ENCODE measurements at places on chromosomes 5 and 9. TPM values are rescaled to one million over a fixed set of nuclear protein-coding genes. Genes with fewer than 3 reads are reported as not detected.

STPG3 gene
- not detected for total RNA-seq

SPATA31C1 gene
- total RNA-seq = not detected

SLC23A1 gene
- total RNA-seq = not detected

ALG2 gene
- 29.5 TPM for total RNA-seq

HSD17B3 gene
- total RNA-seq = 6.7 TPM

CCL27 gene
- total RNA-seq = not detected

TXNDC8 gene
- not detected for total RNA-seq

TERT gene
- not detected for total RNA-seq

ISOC1 gene
- total RNA-seq = 20.3 TPM

DNA sequence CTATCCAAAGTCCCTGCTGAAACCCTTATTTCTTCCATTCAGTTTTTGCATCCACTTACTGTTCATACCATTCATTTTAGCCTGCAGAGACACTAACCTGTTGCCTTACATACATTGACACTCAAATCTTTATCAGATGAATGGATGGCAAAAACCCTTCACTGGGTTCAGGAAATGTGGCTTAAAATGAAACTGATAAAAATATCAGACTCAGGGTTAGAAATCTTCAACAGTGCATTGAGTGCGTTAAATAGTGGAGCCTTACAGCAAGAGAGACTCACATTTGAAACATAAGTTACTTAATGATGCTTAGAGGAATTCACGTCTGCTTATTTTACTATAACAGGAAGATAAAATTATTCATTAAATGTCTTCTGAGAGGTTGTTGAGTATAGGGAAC, 28.0 kb upstream of the BNC2 start:
- DNase-seq = no peak

DNA sequence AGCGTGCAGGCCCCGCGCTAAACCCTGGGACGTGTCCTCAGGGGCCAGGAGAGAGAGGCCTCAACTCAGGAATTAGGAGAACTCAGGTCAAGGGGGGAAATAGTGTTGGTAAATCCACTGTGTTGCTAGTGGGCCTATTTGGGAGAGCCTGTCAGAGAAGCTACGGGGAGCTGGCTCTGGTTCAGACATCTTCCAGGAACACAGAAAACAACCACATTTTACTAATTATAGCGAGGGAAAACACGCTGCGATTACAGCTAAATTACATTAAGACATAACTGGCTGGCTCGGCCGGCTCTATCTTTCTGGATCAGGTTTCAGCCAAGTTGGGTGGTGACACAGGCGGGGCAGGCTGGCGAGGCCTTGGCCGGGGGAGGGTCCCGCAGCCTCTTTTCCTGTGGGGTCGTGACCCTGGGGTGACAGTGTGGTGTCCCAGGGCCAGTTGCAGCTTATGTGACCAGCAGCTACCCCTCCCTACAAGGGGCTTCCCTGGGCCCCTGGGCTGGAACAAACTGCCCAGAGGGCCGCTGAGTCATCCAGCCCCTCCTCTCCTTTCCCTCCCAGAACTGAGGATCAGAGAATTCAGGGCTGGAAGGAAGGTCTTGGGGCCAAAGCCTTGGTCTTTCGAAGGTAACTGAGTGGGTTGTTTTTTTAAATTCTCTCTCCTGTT, 75.1 kb downstream of the FGF18 start:
- peak; percentile 43 for DNase-seq

- no peak for DNase-seq
These were observed 92.8 kb downstream of the SNX18 start for GRCh38 chr5:54610197-54610944.

- DNase-seq = peak; percentile 5
These were observed 709 bp downstream of the WHRN start for GRCh38 chr9:114504341-114505186.

- DNase-seq = no peak
These were observed 219.7 kb downstream of the ZSWIM6 start for GRCh38 chr5:61551637-61552313.

- no peak for DNase-seq
These were observed 70.0 kb downstream of the AMBP start for GRCh38 chr9:114007991-114008666.

DNA sequence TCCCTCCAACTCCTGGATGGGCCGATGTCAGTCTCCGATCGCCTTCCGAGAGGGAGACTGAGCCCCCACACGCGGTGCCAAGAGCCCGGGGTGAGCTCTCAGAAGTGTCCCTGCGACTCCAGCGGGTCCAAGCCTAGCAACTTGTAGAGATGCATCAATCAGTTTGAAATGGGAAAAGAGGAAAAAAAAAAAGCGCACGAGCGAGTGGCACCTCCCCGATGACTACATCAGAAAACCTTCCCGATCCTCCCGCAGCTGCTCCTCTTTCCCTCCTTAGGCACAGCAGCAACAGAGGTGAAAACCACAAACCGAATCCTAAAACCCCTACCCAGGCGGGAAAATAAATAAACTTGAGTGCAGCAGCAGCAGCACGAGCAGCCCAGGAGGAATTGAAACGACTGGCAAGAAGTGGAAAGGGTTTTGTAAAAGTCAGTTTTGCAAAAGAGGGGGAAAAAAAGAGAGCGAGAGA, 1.0 kb upstream of the EFNA5 start:
- DNase-seq = no peak

GRCh38 chr5:124538931-124539330, 207.5 kb downstream of the ZNF608 start:
- DNase-seq = no peak

DNA sequence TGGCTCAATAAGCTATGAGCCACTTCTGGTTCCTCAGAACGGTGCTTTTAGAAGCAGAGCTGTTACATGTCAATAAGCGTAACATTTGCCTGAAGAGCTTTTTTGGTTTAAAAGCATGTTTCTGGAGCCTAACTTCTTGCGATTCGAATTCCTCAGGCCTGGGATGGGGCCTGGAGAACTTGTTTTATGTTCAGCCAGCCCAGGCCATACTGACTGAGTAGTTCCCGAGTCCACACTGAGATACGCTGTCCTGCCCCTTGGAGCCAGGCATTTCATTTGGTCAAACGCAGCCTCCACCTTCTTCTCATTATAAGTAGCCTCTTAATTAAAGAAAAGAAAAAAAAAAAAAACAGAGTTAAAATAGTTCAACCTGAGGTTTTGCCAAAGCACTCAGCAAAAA, 260.6 kb upstream of the ANKRD55 start:
- no peak for DNase-seq

GRCh38 chr5:68436686-68437520, 221.3 kb downstream of the PIK3R1 start:
- no peak for DNase-seq

DNA sequence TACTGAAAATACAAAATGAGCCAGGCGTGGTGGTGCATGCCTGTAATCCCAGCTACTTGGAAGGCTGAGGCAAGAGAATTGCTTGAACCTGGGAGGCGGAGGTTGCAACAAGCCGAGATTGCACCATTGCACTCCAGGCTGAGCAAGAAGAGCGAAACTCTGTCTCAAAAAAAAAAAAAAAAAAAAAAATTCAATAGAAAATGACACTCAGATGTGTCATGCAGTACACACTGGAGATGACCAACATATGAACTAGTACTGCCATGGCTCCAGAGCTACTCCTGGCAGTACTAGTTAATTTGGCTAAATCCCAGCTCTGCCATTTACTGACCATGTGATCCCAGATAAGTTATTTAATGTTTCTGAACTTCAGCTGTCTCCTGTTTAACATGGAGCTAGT, 7.3 kb downstream of the ATOX1 start:
- DNase-seq = no peak

GRCh38 chr5:69010476-69010875, 83.3 kb upstream of the SLC30A5 start:
- DNase-seq = no peak

GRCh38 chr9:121771851-121772599, 120.6 kb downstream of the DAB2IP start:
- no peak for DNase-seq

DNA sequence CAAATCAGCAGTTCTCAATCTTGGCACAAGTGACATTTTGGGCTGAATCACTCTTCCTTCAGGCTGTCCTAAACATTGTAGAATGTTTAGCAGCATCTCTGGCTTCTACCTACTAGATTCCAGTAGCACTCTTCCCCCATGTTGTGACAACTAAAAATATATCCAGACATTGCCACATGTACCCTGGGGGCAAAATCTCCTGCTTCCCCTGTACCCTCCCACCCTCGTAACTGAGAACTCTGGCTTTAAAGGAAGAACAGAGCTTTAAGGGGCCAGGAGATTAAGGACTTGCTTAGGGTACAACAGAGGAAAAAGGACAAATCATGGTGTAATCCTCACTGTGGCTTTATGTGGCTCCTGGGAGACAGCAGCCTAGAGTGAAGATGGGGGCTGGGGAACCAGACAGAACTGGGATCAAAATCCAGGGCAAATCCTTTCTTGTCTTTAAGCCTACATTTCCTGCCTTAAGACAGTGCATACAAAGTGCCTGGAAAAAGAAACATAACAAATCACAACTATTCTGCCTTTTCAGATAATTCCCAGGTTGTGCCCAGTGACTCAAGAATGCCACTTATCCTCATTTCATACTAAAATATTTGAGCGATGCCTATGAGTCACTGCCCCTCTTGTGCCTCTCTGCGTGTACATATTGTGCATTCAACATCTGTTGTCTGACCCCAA, 109.3 kb downstream of the DAPK1 start:
- DNase-seq = no peak

DNA sequence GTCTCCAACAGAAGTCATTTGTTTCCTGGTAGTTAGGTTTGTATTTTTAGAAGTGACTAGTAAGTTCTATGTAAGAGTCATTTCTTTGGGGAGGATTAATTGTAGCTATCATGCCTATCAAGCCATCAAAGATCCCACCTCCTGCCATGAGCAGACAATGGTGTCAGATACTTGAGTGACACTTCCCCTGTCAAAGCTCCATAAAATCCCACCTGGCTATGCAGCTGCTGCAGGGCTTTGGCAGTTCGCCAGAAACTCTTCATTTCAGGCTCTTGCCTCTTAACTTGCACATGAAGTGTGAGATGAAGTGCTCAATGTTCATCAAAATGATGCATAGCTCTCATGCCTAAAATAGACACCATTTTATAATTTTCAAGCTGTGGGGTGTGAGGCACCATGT, 312.1 kb downstream of the CDH12 start:
- no peak for DNase-seq

DNA sequence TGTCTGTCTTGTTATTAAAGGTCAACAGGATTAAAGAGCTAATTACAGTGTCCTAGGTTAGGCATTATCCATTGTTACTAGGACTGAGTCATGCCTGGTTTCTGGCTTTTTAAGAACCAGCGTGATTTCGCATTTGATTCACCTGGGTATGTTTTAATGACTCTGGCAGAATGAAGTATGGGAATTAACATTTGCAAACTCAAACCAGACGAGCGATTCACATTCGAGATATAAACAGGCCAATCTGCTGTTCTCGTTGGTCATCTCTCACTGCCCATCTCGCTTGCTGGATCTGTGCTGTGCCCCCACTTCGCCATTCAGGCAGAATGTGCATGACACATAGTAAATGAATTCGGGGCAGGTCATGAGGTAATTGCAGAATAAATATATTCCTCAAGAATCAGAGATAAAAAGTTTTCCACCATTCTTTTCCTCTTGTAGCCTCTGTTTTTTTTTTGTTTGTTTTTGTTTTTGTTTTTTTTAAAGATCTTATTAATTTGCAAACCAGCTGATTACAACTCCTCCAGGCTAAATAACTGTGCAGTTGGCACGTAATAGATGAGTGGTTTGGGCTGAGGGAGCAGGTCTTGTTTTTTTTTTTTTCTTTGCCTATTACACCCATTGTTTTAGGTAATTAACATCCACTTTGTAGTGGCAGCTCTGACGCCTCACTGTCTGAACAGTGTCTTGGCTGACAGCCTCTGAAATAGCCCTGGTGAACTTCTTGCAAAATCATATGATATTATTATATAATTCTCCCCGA, 313.5 kb upstream of the MSX2 start:
- DNase-seq = no peak

DNA sequence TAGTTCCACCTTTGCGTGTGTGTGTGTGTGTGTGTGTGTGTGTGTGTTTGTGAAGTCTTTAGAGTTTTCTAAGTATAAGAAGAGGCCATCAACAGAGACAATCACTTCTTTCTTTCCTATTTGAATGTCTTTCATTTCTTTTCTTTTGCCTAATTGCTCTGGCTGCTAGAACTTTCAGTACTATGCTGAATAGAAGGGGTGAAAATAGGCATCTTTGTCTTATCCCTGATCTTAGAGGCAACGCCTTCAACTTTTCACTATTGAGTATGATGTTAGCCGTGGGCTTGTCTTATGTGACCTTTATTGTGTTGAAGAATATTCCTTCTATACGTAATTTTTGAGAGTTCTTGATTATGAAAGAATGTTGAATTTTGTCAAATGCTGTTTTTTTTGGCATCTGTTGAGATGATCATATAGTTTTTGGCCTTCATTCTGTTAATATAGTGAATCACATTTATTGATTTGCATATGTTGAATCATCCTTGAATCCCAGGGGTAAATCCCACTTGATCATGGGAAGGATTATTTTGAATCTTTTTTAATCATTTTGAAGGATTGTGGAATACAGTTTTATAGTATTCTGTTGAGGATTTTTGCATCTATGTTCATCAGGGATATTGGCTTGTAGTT, 134.8 kb upstream of the CD180 start:
- DNase-seq = no peak

- peak; percentile 48 for DNase-seq
These were observed 595 bp downstream of the PDLIM7 start for GRCh38 chr5:177496727-177497291.

DNA sequence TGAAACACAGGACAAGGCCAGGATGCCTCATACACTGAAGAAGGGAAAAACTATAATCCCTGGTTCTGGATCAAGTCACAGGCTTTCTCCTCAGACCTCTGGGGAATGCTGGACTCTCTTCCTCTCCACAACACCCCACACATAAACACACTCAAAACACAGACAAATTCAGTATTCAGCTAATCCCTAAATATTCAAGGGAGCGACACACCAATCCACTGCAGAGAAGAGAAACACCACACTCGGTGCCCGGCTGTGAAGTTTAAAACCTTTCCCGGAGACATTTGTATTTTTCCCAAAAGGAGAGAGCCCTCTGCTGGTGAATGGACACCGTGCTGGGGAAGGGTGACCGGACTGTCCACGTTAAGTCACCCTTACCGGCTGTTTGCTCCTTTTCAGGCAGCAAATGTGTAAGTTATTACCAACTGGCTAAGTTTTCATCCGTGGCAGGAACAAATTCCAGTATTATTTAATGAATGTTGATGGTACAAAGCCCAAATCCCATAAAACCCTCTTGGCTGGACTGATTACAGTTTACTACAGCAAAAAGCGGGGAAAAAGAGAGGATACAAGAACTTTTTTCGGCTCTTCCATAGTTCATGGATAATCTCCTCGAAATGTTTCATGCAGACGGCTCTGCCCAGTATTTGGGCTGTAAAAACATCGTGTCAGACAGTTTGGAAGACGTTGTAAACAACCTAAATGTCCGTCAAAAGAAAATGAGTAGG, 130.9 kb upstream of the SLC30A5 start:
- peak; percentile 89 for DNase-seq
